Effector CD8-positive, alpha-beta T cell (primary cell): ENCODE measurements at places on chromosomes 12 and 14.

DNA sequence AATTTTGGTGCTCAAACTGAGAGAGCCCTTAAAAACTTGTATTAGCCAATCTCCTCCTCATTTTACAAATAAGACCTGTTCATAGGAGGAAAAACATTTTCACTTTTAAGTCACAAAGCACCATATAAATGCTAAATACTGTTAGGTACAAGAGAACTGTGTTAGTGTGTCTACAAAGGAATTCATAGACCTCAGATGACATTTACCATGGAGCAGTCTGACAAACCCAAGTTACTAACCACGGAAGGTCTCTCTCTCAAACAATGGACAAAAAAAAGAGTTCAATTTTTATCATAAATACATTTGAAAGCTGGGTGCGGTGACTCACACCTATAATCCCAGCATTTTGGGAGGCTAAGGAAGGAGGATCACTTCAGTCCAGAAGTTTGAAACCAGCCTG is 10.0 kb downstream of the SBNO1 start:
- no peak for DNase-seq

DNA sequence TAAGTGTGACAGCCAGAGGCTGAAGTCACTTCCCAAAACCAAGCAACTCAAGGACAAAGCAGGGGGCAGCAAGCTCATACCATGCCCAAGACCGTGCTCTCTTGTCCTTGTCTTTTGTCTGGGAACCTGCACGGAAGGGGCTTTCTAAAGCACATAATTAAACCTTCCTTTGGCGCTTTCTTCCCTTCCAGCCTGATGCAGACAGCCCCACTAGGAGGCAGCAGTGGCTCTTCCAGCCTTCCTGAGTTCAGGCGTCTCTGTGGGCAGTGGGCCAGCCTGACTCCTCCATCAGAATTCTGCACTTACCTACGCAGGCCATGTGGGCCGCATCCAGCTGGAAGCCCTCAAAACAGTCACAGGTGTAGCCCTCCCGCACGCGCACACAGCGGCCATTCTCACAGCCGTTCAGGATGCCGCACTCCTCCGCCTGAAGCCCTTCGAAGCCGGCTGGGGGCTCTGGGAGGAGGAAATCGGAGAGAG is 7.6 kb downstream of the ISCA2 start:
- DNase-seq: no peak

DNA sequence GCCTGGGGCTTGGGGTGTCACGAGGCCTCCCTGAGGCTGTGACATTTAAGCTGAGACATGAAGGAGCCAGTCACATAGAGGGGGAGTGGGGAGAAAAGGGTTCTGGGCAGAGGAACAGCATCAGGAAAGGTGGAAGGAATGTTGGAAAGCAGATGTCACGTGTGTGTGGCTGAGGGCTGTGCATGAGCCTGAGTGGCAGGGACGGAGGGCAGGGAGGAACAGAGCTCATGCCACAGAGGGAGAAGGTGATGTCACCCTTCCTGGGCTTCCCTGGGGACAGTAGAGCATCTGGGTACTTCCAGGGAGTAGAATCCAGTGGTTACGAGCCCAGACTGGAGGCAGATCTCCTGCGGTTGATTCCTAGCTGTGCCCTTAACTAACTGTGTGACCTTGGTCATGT is 32.0 kb upstream of the JDP2 start:
- DNase-seq: no peak

GRCh38 chr12:132517740-132518100 is 27.8 kb downstream of the FBRSL1 start:
- DNase-seq: no peak

DNA sequence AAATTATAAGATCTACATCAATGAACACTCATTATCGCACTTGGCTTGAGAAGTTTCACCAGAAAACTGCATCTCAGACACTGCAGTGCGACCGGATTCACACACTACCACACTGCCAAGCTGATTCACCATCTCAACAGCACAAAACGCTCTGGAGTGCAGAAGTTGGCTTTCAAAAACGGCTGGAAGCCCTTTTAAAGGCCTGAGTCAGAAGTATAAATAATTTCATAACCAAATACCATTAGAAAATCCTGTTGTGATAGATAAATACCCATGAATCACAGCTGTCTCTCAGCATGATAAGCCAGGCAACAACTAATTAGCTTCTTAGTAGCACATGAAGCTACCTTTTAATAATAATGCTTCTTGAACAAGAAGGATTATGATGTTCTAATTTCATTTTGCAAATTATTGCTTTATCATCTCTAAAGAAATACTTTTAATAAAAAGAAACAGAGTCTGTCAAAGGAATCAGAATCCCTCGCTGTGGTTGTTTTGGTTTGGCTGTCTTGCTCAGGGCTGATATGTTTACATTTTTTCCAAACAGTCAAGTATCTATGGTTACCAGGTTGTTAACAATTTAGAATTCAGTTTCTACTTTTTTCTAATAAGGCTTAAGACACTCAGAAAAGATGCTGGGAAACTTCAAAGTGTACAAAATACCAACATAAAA is 51.2 kb downstream of the SLC2A13 start:
- no peak for DNase-seq

DNA sequence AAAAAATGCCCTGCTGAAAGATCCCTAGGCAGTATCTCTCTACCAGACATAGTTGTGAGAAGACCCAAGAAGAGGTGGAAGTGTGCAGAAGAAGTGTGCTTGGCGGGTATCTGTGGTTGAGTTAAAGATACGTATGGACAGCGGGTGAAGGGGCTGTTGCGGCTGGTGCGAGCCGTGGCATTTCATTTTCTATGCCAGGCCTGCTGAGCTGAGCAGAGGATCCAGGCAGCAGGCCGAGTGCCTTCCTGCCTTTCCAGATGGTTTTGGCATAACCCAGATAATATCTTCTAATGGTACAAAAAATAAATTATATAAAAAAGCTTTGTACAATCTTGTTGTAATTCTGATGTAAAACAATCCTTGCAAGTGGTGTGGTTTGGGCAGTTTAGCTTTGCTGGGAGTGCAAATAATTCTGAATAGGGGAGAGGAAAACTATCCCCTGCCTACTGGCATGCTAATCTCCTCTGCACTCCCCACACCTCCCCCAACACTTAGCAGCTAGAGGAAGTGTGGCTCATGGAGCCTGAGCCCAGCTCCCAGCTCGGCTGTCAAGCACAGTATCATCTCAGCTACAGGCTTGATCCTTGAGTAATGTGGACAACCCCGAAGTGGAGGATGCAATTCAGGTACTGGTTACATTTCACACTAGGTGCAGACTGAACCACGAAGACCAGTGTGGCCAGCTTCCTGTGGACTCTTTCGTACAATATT is 168.9 kb downstream of the VRK1 start:
- DNase-seq: no peak
